Iris pigment epithelial cell (primary cell): ENCODE measurements at places on chromosomes 2 and 18.

DNA sequence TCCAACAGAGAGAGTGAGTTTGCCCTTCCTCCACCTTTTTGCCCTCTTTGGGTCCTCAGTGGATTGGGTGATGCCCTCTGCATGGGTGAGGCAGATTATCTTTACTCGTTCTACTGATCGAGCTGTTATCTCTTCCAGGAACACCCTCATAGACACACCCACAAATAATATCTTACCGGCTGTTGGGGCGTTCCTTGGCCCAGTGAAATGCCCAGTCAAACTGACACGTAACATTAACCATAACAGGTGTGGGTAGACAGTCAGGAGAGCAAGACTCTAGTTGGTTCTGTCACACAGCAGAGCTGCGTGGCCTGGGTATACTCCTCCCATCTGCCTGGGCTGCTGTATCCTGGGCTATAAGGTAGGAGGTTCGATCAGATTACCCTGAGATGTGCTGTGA is 144.1 kb downstream of the AGAP1 start:
- no peak for DNase-seq

DNA sequence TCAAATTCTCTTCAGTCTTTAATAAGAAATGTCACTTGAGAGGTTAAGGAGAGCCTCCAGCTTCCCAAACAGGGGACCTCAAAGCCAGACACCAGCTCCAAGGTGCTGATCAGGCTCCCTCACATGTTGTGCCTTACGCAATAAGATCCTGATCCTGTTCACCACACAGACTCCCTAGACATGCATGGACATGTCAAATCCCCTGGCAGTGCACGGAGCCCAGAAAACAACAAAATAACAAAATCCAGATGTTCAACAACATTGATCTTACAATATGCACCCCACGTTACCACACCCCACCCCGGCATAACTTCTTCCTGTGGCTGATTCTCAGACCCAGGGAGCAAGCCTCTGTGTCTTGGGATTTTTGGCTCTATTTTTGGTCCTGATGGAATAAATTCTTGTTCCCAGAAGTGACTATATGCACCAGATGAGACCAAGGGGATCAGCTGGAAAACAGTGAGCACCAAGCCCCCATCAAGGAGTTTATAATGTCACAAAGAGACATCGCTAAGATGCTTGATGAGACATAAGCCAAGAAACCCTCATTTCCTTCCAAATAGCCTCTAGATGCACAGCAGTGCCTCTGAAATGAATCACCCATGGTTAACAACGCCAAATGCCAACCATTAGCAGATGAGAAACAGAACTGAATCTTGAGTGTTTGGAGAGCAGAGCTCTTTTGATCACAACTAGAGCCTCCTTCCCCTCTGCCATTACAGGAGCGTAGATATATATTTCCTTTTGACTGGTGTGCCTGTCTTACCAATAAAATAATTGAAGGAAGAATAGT is 198.2 kb downstream of the PRKCE start:
- peak; percentile 70 for DNase-seq

GRCh38 chr2:162734866-162735265 is 103.7 kb downstream of the KCNH7 start:
- no peak for DNase-seq

- no peak for DNase-seq
Measured at GRCh38 chr2:217797661-217798069, 205.1 kb downstream of the TNS1 start.

DNA sequence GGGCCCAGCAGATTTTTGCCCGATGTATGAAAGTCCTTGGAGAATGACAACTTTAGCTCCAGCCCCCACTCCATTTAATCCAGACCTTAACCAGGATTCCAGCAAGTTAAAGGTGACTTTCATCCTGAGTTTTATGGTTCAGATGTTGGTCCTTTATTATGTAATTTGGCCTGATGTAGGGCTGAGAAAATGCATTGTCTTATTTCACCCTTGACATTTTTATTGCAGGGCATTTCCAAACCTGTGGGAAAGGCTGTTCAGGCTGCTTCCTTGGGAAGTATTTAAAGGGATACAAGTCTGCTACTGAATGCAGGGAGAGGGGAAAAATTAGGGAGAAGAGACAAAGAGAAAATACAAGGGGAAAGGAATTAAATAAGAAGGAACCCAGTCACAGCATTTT is 48.8 kb downstream of the ASB1 start:
- DNase-seq: no peak

GRCh38 chr2:170997893-170998597 is 69.0 kb downstream of the GORASP2 start:
- DNase-seq: no peak

DNA sequence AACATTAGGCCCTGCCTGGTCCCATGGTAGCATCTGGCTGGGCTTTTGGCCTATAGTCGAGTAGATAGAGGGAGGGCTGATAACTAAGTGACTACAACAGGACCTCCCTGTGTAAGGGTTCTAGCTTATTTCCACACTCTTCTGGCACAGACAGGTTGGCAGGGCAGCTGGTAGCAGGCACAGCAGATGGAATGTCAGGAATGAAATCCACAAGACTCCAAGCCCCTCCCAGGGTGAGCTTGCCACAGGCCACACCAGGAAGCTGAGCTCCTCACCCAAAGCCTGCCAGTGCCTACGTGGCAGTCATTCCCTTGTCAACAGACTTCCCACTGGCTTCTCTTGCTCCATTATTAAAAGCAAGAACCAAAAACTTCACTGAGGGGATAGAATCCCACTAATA is 20.7 kb upstream of the C1QL2 start:
- DNase-seq: no peak

DNA sequence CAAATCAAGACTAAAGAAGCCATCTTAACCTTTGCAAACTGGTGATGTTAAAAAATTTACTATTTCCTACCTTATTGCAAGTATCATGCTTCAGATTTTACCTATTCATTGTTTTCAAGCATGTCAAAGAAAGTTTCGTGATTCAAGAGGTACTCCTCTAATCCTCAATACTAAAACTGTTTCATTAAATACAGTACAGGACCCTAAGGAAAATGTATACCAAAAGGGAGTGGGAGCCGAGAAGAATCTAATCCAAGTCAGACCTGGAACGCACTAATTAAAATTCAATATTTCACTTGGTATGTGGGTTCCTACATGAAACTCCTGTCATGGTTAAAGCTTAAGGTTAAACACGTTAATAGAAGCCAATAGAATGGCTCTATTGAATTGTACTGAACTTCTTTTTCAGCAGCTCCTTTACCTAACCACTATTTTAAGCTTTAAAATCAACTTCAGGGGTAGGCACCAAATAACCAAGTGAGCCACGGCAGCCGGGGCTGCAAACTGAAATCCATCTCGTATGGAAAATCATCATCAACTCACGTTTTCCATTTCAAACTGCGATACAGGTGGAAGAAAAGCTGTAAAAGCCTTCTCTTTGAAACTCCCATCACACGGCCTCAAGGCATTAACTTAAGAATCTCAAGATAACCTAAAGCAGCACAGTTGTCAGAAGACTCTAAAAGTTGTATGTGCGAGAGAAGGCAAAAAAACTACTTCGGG is 188.8 kb downstream of the ZEB2 start:
- peak; percentile 21 for DNase-seq

DNA sequence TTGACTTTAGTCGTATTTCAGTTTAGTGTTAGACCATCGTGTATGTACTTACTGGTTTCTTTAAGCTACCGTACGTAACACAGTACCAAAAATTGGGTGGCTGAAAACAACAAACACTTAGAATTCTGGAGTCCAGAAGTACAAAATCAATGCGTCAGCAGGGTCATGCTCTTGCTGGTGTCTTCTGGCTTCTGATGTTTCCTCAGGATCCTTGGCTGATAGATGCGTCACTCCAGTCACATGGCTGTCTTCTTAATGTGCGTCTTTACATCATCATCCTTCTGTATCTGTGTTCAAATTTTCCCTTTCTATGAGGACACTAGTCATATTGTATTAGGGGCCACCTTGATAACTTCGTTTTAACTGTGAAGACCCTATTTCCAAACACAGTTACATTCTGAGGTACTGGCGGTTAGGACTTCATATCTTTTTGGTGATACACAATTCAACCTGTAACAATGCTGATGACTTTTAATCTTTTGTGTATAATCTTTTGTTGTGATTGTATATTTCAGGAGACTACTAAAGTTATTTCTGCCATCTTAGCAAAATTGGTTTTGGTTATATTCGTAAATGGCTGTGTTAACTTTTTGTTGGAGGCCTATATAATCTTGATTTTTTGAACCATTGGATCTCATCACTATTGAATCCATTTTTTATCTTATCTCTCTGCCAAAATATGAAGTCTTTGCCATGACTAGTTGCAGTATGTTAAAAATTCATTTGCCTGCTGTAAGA is 25.4 kb downstream of the ACTR3 start:
- DNase-seq: no peak

DNA sequence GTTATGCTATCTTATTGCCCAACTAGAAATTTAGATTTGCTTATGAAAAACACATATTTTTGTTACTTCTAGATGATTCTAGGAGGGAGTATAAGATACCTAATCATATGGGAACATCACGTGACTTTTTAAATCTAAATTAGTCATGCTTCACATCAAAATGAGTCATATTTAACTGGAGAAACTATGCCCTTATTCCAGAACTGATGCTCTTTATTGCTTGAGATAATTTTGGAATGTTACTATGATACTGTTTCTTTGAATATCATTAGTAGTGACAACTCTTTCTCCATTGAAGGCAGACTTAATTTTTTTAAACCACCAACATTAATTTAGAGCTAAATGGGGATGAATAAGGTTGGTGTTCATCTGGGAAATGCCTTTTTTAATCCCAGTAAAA is 19.9 kb upstream of the ELAC1 start:
- DNase-seq: peak; percentile 40

- DNase-seq: no peak
Measured at GRCh38 chr18:60248336-60249330, 123.9 kb downstream of the MC4R start.
